ENCODE measurements at places on chromosomes 5 and 9.

DNA sequence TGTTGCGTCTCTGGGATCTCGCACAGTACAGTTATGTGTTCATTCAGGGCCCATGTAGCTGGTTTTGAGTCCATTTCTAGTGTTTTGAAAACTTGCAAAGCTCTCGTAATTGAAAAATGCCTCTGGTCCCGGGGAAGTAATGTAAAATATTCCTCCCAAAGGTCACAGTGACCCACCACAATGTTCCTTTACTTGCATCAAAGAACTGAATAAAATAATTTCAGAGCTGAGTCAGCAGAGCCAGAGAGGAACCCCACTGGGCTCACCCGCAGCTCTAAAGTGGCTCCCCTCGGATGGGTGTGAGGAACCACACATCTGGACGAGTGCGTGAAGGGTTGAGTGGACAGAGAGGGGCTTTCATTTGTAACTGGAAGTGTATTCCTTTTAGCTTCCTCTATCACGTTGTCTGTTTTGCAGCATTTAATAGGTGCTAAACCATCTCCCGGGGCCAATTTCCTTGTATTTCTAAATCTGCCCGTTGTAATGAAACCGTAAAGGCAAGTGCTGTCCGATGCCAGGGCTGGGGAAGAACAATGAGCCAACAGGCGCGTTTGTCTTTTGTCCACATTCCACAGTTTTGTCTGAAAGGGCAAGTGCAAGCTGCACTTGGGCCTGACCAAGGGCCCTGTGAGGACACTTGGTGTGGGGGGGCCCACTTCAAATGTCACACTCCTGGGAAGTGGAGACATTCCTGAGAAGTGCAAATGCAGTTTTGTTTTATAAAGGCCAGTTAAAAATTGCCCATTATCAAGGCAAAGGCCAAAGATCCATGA is 29.9 kb downstream of the COL5A1 start:
- DNase-seq, result no peak

GRCh38 chr5:177339107-177339638 is 12.3 kb downstream of the LMAN2 start:
- DNase-seq, result no peak

GRCh38 chr5:121175986-121176385 is 675.7 kb upstream of the FTMT start:
- no peak for DNase-seq

GRCh38 chr5:168417731-168418429 is 68.4 kb upstream of the RARS1 start:
- DNase-seq, result no peak

- DNase-seq, result no peak
Measured at GRCh38 chr5:10674582-10674981, 86.5 kb downstream of the DAP start.

DNA sequence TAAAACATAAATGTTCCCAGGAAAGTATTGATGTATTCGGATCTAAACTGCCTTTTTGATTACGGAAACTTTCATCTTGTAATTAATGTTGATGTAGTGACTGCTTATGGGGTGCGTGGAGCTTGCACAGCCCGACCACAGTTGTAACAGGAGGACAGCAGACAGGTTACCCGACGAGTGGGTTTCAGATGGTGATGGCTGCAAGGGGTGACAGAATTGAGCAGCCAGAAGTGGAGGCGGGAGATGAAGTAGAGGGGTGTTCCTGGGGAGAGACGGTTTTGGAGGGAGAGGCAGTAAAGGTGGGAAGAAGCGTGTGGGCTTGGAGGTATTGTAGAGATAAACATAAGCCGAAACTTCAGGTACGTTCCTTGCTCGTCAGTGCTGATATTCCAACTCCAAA is 5.8 kb downstream of the CEP72 start:
- DNase-seq, result no peak

DNA sequence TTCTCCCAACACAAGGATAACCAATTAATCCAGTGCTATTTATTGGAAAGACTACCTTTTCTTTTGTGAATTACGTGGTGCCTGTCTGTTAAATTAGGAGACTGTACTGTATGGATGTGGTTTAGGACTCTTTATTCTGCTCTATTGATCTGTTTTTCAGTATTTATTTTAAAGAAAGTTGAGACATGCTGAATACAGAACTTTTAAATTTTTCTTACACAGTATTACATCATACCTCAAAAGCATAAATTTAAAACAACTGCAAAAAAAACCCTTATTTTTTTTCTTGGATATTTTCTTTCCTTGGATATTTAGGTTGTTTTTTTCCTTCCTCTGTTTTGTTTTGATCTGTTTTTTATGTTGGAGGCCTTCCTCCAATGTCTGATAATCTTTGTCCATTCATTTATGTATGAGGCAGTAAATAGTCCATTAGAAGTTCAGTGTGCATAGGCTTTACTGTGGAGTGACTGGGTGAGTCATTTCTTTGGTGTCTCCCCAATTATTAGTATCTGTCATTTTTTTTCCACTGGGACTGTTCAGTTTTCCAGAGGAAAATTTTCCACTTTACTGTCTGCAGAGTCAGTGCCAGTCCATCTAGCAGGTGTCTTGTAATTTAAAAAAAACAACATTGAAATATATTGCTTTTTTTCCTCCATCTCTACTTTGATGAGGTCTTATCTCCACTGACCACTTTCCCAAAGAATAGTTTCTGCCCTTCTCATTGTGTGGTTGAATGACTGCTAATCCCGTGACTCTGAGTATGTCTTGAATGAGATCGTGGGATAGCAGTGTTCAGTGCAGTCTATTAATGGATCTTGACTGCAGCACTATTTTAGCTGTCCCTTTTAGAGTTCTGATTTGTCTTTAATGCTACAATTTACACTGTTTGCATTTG is 15.2 kb downstream of the CYSTM1 start:
- no peak for DNase-seq

- no peak for DNase-seq
Measured at GRCh38 chr9:21679432-21679831, 123.0 kb upstream of the MTAP start.

DNA sequence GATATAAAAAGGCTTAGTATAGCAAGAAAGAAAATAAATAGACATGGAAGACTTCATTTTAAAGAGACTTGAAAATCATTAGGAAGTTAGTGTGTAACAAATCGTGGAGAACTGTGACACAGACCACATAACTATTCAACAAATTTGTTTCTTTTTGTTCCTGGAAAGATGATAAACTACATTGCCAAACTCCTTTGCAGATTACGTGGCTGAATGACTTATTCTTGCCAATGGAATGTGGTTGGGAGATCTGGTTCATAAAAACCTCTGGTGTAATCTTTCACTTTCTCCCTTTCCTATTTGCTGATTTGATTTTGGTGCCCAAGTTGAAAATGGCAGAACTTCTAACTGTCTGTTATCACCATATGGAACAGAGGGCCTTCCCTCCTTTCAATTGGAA is 328.9 kb upstream of the MEF2C start:
- DNase-seq, result no peak

- DNase-seq, result no peak
Measured at GRCh38 chr5:93454896-93455295, 126.1 kb downstream of the NR2F1-AS1 start.

GRCh38 chr9:135818718-135819475 is 88.4 kb downstream of the CAMSAP1 start:
- no peak for DNase-seq

GRCh38 chr5:100110497-100110896 is 424.7 kb upstream of the FAM174A start:
- DNase-seq, result no peak

DNA sequence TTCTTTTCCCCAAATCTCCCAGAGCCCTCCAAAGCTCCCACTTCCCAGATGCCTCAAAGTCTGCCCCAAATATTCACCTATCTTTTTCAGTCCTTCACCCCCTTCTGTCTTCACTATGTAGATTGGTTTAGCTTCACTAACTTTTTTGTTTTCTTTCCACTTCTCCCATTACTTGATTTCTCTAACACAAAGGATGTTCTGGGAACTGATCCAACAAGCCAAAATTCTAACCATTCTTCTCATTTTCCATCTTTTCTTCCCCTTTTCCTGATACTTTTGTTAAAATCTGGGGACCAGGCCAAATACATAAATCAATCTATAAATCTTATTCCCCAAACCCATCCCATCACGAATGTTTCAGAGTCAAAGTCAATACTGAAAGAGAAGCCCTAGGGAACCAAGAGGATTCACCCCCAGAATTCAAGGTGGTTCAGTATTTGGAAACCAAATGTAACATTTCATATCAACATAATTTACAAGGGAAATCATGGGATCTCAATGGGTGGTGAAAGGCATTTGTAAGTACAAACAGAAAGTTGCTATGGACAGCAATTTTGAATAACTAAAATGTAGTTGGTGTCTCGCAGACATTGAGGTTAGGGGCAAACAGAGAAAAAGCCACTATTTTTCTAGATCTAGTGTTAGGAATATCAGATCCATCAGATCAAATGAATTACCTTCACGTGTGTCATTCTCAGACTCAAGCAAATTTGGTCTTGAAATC is 35.3 kb downstream of the APTX start:
- no peak for DNase-seq

DNA sequence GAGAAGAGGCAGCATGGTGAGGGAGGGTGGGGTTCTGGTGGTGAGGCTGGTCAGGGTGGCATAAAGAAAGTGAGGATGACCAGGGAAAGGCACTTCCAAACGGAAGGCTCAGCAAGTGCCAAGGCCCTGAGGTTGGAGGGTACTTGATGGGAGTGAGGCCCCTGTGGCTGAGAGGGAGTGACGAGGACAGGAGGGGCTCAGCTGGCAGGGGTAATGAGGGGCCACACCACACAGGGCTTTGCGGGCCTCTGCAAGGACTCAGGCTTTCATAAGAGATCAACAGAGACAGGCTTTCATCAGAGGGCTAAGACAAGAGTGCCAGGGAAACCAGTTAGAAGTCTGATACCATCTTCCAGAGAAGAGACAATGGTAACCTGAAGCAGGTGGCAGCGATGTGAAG is 23.6 kb downstream of the ARPC5L start:
- no peak for DNase-seq

GRCh38 chr9:26656003-26656870 is 236.4 kb downstream of the CAAP1 start:
- DNase-seq, result no peak

DNA sequence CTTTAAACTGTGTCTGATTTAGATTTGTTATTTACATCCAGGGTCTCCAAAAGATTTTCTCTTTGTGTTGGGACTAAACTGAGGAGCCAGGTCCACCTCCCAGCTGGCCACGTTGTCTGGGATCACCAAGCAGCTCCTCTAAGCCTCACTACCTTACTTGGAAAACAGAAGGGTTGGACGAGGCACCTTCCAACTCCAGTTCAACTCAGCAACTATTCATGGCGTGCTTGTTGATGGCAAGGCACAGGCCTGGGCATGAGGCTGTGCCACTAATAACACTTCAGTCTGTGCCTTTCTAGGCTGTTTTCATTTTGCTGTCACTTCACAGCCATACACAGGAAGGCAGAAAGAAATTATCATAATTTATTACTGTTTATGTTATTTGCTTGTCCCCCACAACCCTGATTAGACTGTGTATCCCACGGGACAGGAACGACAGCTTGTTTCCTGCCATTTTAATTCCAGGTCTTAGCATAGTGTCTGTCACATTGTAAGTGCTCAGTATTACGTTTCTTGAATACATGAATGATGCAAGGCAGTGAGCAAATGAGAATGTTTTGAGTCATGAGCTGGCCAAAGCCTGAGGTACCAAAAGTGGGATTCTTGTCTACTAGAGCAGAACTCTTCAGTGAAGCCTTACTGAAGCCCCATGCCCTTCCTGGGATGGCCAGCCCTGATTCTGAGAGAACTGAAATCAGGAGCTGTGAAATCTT is 125.8 kb downstream of the GALNT10 start:
- DNase-seq, result no peak

- no peak for DNase-seq
Measured at GRCh38 chr5:171978016-171978415, 28.4 kb downstream of the FBXW11 start.

- no peak for DNase-seq
Measured at GRCh38 chr5:51691538-51692079, 308.4 kb downstream of the ISL1 start.

DNA sequence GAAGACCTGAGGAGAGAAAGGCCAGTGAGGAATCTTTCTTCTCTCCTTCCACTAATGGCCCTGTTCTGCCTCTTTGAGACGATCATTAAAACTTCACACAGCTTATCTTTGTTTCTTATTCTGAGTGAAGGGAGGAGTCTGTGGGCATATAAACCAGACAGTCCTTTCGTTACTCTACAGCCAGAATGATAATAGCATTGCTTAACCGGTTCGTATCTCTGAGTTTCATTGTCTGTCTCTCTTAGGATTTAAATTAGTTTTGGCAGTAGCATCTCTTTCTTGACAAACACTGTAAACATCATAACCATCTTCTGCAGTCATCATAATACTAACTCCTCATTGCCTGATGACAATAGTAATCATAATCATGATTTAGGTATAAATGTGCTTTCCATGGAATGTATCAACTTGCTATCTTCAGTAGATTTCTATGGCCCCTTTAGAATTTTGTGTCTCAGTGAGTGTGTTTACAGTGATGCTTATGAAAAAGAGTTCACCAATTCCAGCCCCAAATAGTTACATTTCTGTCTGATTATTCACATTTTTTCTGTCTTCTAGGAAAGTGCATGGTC is 618.8 kb upstream of the KLF4 start:
- DNase-seq, result no peak

- DNase-seq, result no peak
Measured at GRCh38 chr9:130922893-130923610, 16.0 kb downstream of the FIBCD1 start.

- no peak for DNase-seq
Measured at GRCh38 chr5:61678966-61679365, 346.9 kb downstream of the ZSWIM6 start.

GRCh38 chr5:163574472-163575440 is 69.3 kb downstream of the MAT2B start:
- DNase-seq, result no peak

DNA sequence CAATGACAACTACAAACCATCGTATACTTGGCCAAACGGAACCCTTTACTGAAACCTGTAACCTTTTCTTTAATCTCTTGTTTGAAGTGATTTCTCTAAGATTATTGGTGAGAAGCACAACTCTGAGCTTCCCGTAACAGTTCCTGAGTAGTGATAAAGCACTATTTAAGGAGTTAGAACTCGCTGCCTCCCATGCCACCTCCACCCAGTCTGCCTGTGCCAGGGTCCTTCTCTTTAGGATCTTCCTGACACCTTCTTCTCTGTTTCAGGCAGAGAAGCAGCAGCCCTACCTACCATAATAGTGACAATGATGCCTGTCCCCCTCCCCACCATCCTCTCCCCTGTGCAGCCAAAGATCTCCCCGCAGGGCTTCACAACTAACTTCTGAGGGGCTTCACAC is 330.6 kb downstream of the ZSWIM6 start:
- no peak for DNase-seq

DNA sequence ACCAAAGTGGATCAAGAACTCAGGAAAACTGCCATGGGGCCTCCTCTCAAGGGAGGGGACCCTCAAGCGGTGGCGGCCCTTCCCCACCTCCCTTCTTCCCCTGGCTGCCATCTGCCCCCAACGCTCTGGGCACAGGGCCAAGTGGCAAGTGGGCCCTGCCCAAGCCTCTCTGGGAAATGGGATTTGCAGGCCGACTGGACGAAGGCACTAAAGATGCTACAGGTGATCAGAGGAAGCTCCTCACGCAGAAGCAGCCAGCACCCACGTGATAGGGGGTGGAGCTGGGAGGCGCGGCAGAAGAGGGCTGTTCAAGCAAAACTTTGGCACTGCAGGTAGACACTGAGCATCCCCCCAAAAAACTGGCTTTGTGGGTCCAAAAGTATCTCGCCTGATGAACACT is 52.7 kb upstream of the UBTD2 start:
- DNase-seq, result no peak

Data from activated CD4-positive, CD25-positive, alpha-beta regulatory T cell (primary cell).